Stimulated activated CD4-positive, alpha-beta T cell treated with anti-CD3 and anti-CD28 coated beads, Interleukin-12 subunit alpha, Interleukin-12 subunit beta, amount 100 ng/mL, for 24 hours (primary cell): ENCODE measurements at places on chromosomes 7 and 10.

- DNase-seq, result no peak
Observed at GRCh38 chr10:79142064-79142491, 73.3 kb downstream of the ZMIZ1 start.

GRCh38 chr10:86798025-86798424, 41.6 kb downstream of the BMPR1A start:
- no peak for DNase-seq

GRCh38 chr10:51789118-51789517, 89.7 kb upstream of the CSTF2T start:
- no peak for DNase-seq

DNA sequence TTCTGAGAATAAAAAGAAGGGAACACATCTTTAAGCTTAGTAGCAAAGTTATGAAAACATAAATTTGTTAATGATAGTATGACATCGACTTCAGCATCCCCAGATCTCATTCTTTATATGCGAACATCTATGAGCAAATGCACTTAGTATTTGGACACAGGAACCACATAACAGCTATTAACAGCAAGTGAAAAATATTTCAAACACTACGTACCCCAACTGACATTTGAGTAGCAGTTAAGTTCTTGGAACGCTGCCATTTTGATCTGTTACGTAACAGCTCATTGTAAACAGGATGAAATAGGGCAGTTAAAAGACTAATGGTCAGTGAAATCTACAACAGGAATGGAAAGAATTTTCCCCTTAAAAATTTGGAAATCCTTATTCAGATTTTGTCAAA, 428.9 kb downstream of the TNS3 start:
- no peak for DNase-seq

DNA sequence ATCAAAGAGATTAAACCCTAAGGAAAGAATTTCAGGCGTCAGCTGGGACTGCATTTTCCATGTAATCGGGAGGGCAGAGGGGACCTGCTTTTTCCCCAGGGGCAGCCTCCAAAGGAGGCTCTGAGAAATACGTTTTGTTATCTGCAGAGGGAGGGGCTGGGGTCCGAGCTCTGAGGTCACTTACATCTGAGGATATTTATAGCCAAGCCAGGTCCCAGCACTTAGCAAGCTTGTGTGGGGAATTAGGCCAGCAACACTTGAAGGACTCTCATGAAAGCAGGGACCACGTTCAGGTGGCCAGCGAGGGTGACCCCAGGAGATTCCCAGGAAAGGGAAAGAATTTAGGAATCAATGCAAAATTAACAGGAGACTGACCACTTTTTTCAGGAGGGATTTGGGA, 20.6 kb upstream of the GDI2 start:
- DNase-seq, result no peak
